ENCODE measurements at places on chromosomes 7 and 10.

- no peak for DNase-seq
These were observed 6.5 kb upstream of the VWC2 start for GRCh38 chr7:49766966-49767365.

DNA sequence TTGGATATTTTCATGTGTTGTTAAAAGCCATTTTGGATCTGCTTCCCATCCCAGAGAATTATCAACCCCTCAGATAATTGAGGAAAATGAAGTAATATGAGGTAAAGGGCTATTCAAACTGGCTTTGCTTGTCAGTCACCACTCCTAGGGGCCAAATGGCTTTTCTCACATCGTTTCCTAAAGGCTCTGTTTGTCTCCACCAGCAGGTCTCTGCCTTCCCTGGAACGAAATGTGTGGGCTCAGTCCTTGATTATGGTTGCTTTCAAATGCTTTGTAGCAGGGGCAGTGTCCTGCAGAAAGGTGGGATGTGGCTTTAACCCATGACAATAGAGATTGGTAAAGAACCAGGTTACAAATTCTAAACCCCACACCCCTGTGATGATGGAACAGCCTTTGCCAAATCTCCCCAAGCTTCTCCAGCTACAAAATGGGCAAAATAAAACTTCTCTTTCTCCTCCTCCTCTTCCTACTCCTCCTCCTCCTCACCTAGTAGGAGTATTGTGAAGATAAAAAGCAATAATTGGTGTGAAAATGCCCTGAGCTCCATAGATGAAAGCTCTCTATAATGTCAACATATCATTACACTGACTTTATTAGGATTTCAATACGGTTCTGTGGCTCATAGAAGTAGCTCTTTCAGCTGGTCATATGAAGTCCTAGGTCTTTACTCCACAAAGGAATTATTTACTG is 127.6 kb downstream of the CHN2 start:
- DNase-seq: no peak

DNA sequence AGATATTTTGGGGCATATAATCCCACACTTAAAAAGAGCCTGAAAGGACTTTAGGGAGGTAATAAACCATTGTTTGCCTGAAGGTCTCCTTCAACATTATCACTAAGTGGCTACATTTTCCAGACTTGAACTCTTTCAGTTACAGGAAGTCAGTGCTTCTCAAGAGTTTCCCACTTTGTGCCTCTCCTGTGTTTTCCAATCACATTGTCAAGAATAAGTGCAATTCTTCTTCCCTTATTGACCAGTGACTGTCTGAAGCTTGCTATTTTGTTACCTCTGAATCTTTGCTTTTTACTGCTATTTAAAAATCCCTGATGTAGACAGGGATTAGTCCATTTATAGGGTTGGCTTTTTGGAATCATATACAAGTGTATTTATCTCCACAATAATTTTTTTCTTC is 346.7 kb upstream of the ANKRD30A start:
- no peak for DNase-seq

GRCh38 chr10:36183726-36184125 is 541.6 kb upstream of the FZD8 start:
- DNase-seq: no peak

DNA sequence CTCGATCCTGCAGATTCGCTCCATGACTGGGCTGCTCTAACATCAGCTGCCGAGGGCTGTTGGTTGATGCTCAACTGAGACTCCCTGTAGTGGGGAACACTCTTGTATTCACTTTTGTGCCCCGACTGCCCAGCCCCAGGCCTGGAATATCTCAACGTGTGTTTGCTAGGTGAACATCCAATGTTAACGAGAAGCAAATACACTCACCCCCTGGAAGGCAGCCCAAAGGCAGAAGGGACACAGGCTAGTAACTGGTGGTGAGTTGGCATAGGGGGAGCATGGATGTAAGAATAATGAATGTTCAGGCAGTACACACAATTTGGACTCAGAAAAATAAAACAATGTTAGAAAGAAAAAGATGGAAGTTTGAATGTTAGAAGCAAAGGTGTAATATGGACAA is 24.0 kb upstream of the RBM33 start:
- no peak for DNase-seq

DNA sequence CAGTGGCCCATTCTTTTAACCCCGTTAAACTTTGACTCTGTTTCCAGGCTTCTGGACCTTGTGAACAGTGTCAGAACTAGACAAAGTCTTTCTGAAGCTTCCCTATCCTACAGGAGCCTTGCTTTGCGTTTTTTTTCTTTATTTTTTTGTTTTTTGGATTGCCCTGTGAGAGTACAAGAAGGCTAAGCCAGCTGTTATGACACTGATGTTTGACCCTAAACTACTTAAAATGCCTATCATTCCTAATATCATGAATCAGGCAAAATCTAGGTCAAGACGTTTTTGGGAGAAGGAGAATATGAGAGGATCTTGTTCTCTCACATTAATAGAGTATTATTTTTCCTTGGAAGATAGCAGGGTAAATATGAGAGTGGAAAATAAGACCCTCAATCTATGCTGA is 79.8 kb downstream of the EPDR1 start:
- no peak for DNase-seq

DNA sequence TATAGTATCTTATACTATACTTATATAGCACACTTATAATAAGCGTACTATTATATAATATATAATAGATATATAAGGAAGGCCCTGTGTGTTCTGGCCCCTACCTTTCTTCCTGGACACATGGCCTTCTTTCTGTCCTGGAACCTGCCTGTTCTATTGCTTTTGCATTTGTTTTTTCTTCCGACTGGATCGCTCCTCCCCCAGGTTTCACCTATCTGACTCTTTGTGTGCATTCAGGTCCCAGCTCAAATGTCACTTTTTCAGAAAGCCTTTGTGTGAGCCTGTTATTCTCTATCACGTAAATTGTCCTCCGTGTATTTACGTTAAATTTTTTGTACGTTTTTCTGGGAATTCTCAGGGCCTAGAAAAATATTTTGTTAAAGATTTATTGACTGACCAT is 2.9 kb upstream of the TRIM8 start:
- no peak for DNase-seq

GRCh38 chr7:46791188-46791587 is 790.7 kb downstream of the TNS3 start:
- no peak for DNase-seq

GRCh38 chr10:98338318-98338717 is 70.3 kb upstream of the LOXL4 start:
- no peak for DNase-seq

GRCh38 chr10:92942226-92942625 is 93.9 kb downstream of the EXOC6 start:
- no peak for DNase-seq

DNA sequence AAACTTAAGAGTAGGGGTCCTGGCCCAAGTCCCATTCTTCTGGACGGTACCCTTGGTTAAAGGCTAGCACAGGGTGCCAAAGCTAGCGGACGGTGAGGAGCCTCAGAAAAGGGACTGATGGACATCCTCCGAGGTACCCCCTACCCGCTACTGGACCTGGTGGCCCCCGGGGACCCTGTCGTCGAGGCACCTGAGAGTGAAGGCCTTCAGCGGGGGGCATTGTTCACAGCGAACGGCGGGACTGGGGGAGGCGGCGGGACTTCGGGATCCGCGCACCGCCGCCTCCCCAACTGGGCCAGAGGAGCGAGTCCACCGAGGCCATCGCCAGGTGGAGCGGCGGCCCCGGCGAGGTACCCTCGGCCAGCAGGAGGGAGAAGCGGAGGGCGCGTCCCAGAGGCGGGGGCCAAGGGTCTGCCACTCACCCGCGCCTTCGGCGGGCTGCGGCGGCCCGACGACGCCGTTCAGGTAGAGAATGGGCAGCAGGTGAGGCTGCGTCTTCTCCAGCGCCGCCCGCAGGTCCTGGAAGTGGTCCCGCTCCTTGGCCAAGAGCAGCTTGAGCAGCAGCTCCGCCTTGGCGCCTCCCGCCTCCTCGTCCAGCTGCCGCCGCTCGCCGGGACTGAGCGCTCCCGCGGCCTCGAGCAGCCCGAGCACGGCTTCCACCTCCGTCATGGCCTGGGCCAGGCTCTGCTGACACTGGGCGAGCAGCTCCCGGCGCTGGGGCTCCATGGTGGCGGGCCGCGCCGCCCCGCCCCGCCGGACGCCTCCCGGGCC is 575 bp downstream of the DLG5 start:
- no peak for DNase-seq

GRCh38 chr7:18400275-18400674 is 95.3 kb upstream of the HDAC9 start:
- no peak for DNase-seq

DNA sequence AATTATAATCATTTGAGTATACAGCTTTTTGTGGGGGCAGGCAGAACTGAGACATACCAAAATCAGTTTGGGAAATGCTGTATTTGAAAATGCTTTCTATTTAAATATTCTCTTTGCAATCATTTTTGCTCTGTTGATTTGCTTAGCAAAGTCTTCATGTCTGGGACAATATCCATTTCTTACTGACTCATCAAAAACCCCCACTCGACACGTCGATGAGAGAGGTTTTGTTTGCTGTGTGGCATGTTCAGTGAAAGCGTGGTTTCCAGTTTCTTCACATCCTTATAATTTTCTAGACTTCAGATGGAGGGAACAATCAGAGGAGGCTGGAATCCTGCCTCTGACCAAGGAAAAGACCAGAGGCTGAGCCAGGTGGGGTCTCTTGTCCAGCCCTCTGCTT is 28.9 kb downstream of the HTRA1 start:
- DNase-seq: no peak

GRCh38 chr7:109476409-109476808 is 906.7 kb downstream of the DNAJB9 start:
- DNase-seq: no peak

DNA sequence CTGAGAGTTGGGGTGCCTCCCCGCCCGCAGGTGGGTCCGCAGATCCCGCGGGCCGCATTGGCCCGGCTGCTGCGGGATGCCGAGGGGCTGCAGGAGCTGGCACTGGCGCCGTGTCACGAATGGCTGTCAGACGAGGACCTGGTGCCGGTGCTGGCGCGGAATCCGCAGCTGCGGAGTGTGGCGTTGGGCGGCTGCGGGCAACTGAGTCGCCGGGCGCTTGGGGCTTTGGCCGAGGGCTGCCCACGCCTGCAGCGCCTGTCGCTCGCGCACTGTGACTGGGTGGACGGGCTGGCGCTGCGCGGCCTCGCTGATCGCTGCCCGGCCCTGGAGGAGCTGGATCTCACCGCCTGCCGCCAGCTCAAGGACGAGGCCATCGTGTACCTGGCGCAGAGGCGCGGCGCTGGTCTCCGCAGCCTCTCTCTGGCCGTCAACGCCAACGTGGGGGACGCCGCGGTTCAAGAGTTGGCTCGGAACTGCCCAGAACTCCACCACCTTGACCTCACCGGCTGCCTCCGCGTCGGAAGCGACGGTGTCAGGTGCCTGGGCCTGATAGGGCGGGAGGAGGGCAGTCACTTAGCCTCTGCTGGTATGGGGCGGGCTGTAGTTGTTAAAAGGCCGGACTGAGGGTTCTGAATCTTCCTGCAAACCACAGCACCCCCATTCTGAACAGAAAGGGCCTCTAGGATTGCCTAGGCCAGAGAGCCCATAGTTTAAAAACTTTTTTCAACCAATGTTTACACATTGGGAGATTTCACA is 1.3 kb downstream of the FBXL15 start:
- DNase-seq: no peak

DNA sequence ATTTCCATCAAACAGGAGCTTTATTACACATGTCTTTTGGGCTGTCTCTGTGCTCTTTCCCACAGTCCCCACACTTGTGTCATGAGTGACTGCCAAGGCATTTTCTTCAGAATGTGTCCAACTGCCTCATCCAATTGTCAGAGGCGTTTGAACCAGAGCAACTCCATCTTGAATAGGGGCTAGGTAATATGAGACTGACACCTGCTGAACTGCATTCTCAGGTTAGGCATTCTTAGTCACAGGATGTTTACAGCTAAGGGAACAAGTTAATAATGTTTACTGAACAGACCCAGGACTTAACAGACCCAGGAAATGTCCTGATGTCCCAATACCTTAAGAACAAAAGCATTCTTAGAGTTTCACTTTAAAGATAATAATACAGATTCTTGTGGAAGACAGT is 595.5 kb downstream of the REEP3 start:
- no peak for DNase-seq

DNA sequence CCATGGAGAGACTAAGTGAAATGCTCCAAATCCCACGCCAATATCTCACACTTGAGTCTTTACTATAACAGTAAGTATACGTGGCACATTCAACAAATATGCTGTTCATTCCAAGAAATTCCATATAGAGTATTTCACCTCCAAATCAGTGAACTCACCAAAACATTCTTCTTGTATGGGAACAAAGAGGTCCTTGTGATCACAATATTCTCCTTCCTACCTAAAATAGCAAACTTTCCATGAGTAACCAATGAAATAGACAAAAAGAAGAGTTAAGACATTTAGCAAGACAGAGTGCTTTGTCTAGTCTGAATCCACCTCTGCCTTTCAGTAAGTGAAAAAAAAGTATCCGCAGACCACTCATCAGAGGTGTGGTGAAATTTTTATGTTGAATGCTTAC is 77.3 kb upstream of the NXPH1 start:
- no peak for DNase-seq
